ENCODE measurements at places on chromosomes 1 and 21. TPM values are rescaled to one million over a fixed set of nuclear protein-coding genes. Genes with fewer than 3 reads are reported as not detected.
A peak's percentile ranks its signal among the peaks of the same experiment; 100 is the strongest.

GRCh38 chr1:225529726-225530125 lies 101.9 kb upstream of the LBR start:
- no peak for DNase-seq

- DNase-seq: no peak
Measured at GRCh38 chr1:223363057-223363855, 720 bp downstream of the SUSD4 start.

DLGAP3 gene
- polyA plus RNA-seq: 2.1 TPM

GRCh38 chr1:79460773-79461436 lies 454.4 kb upstream of the ADGRL4 start:
- no peak for DNase-seq

DNA sequence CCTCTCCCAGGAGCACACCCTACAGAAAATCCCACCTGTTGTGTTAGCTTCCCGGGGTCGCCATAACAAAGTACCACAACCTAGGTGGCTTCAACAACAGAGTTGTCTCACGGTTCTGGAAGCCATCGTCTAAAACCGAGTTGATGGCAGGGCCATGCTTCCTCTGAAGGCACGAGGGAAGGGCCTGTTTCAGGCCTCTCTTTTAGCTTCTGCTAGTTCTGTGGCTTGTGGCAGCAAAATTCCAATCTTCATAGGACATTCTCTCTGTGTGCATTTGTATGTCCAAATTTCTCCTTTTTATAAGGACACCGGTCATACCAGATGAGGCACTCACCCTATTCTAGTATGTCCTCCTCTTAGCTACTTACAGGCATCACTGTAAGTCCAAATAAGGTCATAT lies 3.2 kb downstream of the CFAP74 start:
- DNase-seq: no peak

DNA sequence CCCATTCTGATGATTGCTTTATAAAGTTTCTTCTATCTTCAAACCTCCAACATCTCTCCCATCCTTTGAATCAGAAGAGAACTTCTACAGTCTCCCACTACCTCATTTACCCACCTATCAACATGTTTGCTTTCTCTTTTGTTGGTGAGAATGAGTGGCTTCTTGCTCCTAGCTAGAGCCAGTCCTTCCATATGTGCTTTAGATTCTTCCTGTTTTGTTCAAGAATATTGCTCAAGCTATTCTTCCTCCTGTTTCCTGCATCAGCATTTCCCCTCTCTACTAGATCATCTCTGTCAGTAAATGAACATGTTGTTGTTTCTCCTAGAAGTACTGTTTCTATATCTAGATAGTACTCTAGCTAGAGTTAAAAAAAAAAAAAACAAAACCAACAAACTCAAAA lies 6.3 kb downstream of the ATF6 start:
- no peak for DNase-seq

- DNase-seq: no peak
Measured at GRCh38 chr1:54607821-54608565, 15.3 kb downstream of the FAM151A start.

- DNase-seq: no peak
Measured at GRCh38 chr1:212525479-212526110, 83.0 kb upstream of the ATF3 start.

CREB3L4 gene
- 33.7 TPM for polyA plus RNA-seq

GRCh38 chr1:194515916-194516315 lies 1329.5 kb upstream of the B3GALT2 start:
- no peak for DNase-seq

VCAM1 gene
- 45.8 TPM for polyA plus RNA-seq

GRCh38 chr1:188237573-188238348 lies 1409.0 kb downstream of the PLA2G4A start:
- no peak for DNase-seq

DNA sequence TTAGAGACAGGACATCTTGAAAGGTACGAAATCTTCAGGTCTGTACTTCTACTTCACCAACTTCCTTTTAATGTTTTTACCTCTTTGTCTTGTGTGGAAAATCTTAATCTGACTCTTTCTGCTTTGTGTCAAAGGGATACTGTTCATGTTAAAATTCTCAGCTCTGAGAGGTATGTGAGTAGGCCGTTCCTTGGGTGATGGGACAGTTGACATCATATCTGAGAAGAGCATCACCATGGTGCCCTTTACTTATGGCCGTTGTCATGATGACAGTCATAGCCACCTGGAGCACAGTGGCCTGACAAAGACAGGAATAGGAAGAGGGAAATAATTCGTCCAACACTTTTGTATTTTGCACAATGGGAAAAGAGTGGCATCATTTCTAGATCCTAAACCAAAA lies 145.6 kb downstream of the FGGY start:
- no peak for DNase-seq

C1QB gene
- 6.9 TPM for polyA plus RNA-seq

DNA sequence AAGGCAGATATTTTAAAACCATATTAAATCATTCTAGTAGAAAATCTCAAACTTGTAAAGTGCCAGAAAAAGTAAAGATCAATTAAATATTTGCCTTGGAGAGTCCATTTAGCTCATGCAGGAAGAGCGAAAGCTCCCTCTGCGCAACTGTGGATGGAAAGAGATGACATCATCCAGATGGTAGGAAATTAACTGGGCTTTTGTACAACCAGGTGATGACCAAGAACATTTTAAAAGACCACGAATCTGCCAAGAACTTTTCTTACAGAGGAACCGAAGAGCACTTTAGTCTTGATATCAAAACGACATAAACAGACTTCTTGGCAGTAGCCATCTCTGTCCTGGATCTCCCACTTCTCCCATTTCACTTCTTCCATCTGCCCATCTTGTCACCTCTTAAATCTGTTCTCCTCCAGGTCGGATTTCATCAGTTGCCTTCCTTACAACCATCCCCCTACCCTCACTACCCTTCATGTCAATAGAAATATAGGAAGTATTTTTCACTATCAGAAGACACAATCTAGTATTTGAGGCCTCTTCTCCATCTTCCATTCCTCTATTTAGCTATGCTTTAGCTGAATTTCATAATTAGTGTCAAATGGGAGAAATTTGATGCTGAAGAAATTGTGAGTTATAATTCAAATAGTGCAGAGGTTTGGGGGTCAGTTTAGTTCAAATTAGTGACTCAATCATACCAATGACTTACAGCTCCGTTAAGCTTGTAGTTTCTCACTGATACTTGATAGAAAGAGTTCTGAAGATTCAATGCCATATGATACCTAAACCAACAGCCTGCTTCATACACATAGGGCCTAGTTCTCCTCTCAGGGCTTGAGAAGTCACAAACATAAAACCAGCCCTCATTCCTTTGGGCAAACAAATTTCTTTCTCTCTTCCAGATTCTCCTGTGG lies 22.0 kb upstream of the DNASE2B start:
- no peak for DNase-seq

DNA sequence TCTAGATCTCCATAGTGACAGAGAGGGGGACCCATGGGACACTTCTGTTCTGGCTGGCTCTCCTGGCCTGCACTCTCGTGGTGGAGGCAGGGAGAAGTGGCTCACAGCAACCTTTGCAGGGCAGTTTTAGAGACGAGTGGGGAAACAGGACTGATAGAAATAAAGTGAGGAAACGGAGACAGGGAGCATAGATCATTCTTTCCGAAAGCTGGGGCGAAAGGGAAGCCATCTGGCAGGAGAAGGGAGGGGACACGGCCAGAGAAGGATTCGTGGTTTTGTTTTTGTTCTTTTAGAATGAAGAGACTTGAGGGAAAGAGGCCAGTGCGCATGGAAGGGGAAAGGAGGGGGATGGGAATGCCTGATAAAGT lies 3.5 kb downstream of the TIE1 start:
- no peak for DNase-seq

GRCh38 chr1:185601189-185601588 lies 133.0 kb upstream of the HMCN1 start:
- no peak for DNase-seq

PTPN22 gene
- 0.51 TPM for polyA plus RNA-seq

DNA sequence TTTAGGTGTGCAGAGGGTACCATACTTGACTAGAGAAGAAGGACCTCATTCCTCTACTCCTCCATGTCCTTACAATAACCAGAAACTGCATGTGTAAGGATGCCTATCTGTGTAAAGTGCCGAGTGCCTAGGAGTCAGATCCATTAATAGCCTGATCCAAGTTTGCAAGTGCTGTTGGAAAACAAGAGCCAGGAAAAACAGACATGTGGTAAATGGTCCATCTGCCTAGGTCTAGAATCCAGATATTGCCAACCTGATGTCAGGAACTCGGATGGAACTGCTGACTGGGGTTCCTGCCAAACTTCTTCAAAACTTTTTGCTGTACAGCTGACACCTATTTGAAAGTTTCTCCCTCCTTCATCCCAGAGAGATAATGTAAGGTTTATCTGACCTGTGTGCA lies 239.4 kb upstream of the CAMK1G start:
- no peak for DNase-seq

ST6GALNAC5 gene
- polyA plus RNA-seq: 4.2 TPM

ARHGEF16 gene
- 25.7 TPM for polyA plus RNA-seq

DNA sequence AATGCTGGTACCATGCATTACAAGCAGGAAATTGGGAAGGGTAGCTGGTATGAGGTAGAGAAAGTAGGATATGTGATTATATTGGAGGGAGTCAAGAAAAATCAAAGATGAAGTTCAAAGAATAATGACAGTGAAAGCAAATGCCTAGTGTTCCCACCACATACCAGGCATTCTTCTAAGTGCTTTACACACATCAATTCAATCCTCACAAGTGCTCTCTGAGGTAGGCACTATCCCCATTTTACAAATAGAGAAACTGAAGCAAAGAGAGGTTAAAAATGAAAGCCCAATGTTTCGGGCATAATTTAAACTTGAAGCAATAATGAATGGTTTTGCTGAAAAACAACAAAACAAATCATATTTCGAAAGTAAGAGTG lies 40.1 kb upstream of the MCOLN3 start:
- DNase-seq: no peak

ZC3H12A gene
- polyA plus RNA-seq: 1.9 TPM

ATAD3C gene
- 3.1 TPM for polyA plus RNA-seq

DNA sequence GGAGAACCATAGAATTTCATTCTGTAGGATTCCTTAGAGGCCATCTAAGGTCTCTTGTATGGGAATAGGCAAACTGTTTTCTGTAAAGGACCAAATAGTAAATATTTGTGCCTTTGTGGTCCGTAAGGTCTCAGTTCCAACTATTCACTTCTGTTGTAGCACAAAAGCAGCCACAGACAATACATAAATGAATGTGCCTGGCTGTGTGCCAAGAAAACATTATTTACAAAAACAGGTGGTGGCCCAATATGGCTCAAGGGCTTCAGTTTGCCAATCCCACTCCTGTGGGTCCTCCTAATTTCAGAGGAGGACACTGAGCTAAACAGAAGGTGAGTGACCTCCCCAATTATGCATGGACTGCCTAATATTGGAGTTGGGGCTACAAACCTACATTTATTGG lies 67.6 kb upstream of the EDEM3 start:
- DNase-seq: no peak

HAO2 gene
- 106 TPM for polyA plus RNA-seq

GRCh38 chr1:244322791-244323521 lies 128.8 kb downstream of the ADSS2 start:
- DNase-seq: peak; percentile 48

RNF19B gene
- 18.6 TPM for polyA plus RNA-seq

DNA sequence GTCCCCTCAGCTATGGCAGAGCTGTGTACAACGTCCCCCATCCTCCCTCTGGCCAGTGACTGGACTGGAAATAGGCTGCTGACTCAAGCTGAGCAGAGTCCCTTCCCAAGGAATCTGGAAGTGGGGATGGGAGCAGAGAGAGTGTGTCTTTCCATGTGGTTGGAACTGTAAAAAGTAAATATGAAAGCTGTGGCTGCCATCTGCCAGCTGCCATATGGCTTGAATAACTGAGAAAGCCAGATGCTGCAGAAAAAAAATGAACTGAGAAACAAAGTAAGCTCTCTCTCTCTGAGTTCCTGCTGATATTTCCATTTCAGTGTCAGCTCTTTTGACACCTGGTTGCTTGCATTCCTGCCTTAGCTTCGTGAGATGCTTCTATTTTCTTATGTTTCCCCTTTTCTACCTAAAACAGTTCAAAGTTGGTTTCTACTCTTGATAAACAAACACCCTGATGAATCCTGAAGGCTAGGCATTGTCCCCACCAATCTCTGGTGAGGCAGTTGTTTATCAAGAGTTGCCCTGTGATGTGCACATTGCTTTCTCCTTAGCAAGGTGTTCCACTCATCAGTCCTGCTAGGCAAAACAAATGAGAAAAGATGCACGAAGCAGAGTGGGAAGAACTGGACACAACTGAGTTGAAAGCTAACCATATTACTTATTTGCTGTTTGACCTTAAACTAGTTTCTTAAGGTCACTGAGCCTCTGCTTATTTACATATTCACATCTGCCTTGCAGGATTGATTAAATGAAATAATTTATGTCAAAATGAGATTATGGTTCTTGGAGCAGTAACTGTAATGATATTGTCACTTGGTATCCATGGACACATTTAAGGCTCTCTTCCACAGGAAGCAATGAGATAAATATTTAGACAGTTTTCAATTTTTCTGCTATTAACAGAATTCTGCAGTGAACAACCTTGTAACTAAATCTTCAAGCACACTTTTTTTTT lies 16.6 kb upstream of the DR1 start:
- no peak for DNase-seq

DNA sequence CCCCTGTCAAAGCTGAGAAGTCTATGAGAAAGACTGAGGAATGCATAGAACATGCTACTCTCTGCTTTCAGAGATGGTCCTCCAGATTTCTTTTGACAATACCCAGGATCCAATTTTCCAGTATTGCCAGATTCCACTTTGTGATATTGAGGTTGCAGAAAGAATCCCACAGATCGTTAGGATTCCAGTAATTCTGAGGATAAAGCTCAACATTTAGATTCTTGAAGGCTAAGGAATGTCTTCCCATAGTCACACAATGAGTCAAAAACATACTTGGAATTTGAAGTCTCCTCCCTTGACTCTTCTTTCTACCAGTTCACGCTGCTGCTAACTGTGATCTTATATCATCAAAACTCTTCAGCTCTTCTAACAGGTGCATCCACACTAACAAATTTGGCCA lies 57.1 kb downstream of the TNFSF18 start:
- DNase-seq: no peak

GRCh38 chr1:172682812-172683211 lies 23.9 kb downstream of the FASLG start:
- DNase-seq: no peak

- no peak for DNase-seq
Measured at GRCh38 chr1:208118841-208119606, 125.2 kb downstream of the PLXNA2 start.

GRCh38 chr1:41109310-41110197 lies 88.0 kb upstream of the SLFNL1 start:
- no peak for DNase-seq

GRCh38 chr1:81113688-81114087 lies 687.0 kb upstream of the ADGRL2 start:
- no peak for DNase-seq

- DNase-seq: no peak
Measured at GRCh38 chr1:7250176-7250575, 464.9 kb downstream of the CAMTA1 start.

ADCY10 gene
- polyA plus RNA-seq: 0.39 TPM

DNA sequence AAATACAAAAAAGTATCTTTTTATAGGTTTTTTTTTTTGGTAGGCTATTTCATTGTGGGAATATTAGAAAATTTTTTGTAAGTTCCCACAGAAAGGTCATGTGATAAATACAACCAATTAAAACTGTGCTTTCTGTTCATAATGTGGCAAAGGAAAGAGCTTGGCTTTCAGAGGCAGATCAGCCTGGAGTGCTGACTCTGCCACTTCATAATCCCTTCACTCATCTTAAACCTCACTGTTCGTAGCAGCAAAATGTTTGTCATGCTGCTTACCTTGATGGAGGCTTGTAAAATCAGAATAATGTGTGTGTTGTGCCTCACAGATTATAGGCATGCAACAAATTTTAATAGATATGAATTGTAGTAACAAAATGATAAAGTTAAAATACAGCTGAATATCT lies 176.8 kb downstream of the ZP4 start:
- DNase-seq: no peak

Data from right renal pelvis (tissue), 4 donors.